Tibial nerve (tissue), 4 donors: ENCODE measurements at places on chromosomes 5 and 9. TPM values are rescaled to one million over a fixed set of nuclear protein-coding genes. Genes with fewer than 3 reads are reported as not detected.

DNA sequence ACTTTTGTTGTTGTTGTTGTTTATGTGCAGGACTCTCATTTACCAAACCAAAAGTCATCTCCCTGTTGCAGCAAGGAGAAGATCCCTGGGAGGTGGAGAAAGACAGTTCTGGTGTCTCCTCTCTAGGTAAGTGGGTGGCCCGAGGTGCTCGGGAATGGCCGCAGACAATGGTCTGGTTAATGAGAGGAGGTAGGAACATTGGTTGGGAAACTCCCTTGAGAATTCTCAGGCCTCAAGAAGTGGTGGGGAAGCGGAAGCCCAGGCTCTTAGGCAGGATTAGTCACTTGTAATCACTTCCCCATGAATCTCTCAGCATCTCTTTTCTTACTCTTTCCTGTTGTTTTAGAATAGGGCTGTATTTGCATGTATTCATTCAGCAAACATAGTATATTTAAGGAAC is 7.2 kb downstream of the ZNF354B start:
- DNase-seq, result no peak

GRCh38 chr5:34517249-34517648 is 138.9 kb upstream of the RAI14 start:
- no peak for DNase-seq

DNA sequence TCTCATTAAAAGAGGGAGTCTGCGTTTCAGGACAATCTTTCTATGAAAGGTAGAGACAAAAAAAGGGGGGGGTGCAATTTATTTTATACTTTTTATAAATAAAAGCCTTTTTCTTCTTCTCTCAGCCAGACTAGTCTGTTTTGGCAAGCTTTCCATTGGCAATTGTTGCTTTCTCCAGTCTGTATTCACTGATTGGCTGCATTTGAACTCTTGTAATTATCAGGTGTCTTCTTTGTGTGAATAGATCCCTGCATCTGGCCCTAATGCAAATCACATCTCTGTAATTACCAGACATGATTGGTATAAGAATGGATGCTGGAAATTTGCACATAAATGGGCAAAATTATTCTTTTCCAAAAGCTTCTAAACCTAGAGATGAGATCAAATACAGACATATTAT is 7.6 kb upstream of the EQTN start:
- no peak for DNase-seq

The OBP2B gene
- not detected for total RNA-seq

- no peak for DNase-seq
Observed at GRCh38 chr5:107518190-107518589, 152.5 kb downstream of the EFNA5 start.

The TGFBR1 gene
- 33.5 TPM for total RNA-seq

DNA sequence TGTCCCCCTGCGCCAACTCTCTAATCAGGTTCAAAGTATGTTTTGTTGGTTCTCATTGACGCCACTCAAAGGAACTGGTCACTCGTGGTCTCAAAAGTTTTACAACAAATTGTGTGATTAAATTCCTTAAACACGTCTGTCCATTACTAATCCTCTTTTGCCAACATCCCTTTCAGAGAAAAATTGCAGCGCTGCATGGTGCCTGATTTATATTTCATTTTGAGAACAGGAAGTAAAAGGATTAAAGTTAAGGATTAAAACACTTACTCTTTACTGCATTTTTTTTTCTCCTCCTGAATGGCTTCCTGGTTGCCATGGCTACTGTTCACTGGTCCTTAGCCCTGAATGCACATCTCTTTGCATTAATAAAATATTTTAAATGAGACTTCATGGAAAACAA is 383.5 kb downstream of the GLIS3 start:
- no peak for DNase-seq

The PCDHGA9 gene
- total RNA-seq, result 10.7 TPM

DNA sequence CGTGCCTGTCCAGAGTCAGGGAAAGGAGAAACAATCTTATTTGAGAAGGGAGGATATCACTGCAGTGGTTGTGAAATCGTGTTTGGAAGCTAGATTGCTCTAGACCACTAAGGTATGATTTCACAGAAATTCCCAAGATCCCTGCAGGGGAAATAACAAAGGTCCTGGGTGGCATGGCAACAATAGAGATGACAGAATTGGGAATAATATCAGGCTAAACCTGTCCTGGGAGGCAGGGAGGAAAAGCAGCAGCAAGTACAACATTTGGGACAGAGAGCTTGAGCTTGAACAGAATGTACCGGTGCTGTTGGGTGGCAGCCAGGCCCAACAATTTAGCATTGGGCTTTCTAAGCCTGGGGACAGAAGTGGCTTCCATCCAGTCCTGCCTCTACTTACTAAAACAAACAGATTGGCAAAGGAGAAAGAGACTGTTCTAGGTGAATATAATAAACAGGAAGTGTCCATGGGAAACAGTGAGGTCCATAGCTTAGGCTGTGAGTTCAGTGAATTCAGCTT is 17.0 kb upstream of the ARHGAP26 start:
- peak; percentile 67 for DNase-seq

The PCDHGA5 gene
- 13.2 TPM for total RNA-seq

DNA sequence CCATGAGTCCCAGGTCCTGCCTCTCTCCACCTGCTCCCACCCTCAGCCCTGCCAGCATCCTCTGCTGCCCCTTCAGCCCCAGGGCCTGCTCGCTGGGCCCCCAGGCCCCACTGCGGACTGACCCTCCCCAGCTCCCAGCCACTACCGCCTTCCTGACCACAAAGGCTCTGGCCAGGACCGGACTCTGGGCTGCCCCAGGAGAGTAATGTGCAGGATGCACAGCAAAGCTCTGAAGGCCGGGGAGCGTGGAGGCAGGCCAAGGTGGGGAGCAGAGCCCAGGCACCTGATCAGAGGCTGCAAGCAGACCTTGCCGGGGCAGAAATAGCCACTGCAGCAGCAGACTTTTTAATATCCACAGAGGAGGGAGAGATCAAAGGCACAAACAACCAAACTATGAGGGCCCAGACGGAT is 27.9 kb downstream of the IPPK start:
- DNase-seq, result no peak

DNA sequence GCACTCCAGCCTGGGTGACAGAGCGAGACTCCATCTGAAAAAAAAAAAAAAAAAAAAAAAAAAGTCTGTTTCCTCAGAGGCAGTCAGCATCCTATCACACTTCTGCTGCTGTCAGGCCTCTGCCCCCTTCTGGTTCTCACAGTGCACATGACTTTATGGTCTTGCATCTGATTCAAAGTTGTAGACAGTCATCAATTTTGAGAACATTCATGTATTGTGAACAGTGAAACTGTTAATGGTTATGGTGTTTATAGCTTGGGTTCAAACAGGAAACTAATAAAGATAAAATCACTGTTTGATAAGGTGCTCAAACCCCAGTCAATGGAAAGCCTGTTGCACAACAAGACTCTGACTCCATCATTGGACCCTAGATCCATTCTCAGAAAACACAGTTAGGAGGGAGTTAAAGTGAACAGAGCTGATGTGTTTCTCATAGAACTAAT is 61.4 kb downstream of the FOXD1 start:
- DNase-seq, result no peak

The GPR150 gene
- total RNA-seq, result 2.3 TPM

DNA sequence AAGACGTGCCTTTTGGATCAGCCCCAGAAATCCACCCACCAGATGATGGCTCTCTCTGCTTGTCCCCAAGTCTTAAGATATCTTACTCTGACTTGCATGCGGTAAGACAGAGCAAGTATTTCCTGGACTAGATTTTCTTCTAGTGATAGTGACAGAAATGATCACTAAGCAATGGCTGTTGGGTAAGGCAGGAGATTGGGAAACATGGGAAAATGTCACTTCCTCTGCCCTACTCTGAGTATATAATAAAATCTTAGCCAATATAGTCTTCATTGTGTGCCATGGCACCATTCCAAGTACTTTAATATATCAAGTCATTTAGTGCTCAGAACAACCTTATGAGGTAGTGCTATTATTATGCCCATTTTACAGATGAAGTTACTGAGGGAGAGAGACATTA is 31.0 kb upstream of the GNA14 start:
- DNase-seq, result no peak

The EDIL3 gene
- 22.4 TPM for total RNA-seq

The FAM151B gene
- total RNA-seq, result 1.8 TPM

The SLC22A5 gene
- 11.3 TPM for total RNA-seq
